ENCODE measurements at places on chromosomes 3 and 15.

GRCh38 chr3:184282941-184283340, 7.1 kb downstream of the ECE2 start:
- DNase-seq = no peak

DNA sequence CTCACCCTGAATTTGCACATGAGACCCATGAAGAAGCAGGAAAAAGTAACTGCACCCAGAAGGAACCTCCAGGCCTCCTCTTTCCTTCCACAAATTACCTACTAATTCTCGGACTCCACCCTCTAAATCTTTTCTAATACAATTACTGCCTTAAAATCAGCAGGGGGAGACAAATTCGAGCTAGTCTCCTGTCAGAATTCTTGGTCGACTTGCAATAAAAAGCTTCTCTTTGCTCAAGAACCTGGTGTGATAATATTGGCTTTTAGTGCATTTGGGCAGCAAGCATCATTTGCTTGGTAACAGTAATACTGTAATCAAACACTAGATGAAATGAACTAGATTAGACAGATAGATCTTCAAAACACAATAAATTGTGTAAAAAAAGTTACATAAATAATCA, 281.9 kb downstream of the RAP2B start:
- DNase-seq = no peak

- DNase-seq = no peak
Observed at GRCh38 chr3:156620901-156621300, 53.5 kb upstream of the TIPARP start.

GRCh38 chr15:60396100-60396499, 1.7 kb downstream of the ANXA2 start:
- no peak for DNase-seq

- no peak for DNase-seq
Observed at GRCh38 chr3:65436580-65436979, 602.1 kb downstream of the MAGI1 start.
